ENCODE measurements at places on chromosomes 5 and 9.
A peak's percentile ranks its signal among the peaks of the same experiment; 100 is the strongest.

DNA sequence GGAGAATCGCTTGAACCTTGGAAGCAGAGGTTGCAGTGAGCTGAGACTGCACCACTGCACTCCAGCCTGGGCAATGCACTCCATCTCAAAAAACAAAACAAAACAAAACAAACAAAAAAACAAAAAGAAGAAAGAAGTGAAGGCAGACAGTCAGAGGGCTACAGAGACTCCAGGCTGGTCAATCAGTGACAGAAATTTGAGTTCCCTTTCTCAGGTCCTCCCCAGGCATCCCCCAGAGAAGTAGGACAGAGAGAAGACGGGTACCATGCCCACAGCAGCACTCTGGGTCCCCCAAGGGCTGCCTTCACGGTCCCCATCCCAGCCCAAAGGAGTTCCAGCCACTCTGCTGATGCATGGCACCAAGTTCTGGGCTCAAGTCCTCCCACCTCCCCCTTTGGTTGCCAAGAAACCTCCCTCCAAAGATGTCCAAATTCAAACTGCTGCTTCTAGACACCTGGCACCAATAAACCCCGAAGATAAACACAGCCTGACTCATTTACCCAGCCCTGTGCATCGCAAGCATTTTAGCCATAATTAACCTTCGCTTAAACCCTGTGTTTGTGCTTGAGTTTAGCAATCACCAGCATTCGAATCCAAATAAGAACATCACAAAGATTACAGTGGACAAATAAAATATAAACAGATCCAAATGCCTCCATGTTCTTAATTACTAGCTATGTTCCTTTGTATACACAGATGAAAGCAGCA is 24.0 kb downstream of the SEMA4D start:
- DNase-seq: no peak

DNA sequence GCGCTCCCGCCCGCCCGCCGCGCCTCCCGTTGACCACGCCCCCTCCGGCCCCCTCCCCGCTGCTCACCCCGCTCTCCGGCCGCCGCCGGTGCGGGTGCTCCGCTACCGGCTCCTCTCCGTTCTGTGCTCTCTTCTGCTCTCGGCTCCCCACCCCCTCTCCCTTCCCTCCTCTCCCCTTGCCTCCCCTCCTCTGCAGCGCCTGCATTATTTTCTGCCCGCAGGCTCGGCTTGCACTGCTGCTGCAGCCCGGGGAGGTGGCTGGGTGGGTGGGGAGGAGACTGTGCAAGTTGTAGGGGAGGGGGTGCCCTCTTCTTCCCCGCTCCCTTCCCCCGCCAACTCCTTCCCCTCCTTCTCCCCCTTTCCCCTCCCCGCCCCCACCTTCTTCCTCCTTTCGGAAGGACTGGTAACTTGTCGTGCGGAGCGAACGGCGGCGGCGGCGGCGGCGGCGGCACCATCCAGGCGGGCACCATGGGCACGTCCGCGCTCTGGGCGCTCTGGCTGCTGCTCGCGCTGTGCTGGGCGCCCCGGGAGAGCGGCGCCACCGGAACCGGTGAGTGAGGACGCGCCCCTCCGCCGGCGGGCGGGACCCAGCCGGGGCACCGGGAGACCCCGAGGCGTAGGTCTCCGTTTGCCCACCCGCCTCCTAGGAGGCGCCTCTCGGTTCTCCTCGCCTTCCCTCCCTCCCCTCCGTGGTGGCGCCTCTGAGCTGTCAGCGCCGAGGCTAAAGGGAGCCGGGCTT is at the start of gene VLDLR:
Gene VLDLR, plus strand, starts transcription at position 66 of the 739 bp plus-strand sequence. Its CDS starts 403 bp downstream, at position 469.
- peak; percentile 74 for DNase-seq

- DNase-seq: no peak
These were observed 22.1 kb upstream of the MARCHF6 start for GRCh38 chr5:10331341-10331796.

DNA sequence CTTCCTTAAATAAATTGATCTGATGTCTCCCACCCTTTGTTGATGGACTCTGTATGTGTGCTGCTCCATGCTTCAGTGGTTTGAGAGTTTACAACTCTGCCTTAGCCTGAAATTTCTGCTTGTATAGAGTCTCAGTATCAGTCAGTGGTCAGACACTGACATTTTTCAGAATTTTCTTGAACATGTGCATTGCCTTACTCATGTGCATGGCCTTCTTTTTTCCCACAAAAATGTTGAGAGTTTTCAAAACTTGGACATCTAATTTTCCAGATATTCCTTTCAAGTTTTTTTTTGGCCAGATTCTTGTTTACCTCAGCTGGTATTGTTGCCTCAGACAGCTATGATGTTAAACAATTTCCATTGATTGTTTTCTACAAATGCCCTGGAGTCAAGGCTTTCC is 427.1 kb upstream of the CHD1 start:
- no peak for DNase-seq

GRCh38 chr9:104069288-104069687 is 24.8 kb upstream of the SMC2 start:
- DNase-seq: no peak

- no peak for DNase-seq
These were observed 3.0 kb upstream of the HRCT1 start for GRCh38 chr9:35903049-35903448.

DNA sequence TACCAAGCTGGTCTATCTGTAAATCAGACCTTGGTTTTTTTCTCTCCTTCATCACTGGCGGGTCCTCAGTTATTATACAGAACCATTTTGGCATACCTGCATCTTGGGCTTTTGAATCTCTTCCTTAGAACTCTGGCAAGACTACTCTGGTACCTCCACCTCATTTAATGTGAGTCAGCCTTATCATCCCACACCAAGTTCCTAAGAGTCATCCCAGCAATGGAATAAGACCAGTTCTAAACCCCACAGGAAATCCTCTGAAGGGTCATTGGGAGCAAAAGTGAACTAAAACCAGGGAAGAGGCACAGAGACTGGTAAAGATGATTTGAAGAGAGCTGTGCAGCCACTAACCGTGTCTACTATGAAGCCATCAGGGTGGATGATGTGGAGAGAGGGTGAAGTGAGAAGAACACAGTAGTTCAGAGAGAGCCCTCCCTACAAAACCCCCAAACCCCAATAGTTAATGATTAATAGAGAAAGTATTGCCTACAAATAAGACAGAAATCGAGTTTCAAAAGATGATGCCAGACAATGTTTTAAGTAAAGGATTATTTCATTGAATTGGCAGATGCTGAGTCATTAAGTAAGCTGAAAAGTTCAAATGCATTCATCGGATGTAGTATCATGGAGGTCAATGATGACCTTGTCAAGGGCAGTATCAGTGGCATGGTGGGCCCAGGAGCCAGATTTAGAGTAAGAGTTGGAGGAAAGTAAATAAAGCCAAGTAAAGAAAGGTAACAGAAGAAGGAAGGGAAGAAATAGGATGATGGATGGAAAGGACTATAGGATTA is 85.4 kb downstream of the PCSK1 start:
- no peak for DNase-seq

DNA sequence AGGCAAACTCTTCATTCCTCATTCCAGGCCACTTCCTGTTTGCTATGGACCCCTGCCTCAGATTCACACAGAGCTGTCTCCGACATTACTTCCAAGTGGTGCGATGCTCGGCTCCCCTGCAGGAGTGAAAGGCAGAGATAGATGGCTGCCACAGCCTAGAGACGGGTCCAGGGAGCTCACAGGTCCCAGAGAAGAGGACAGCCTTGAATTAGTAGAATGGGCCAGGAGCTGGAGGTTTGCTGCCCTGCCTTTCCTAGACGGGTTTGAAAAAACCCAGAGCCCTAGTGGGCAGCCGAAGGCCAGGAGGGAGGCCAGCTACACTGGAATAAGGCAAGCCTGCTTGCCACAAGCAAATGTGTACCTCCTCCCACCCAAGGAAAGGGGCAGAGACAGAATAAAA is 1.8 kb downstream of the ANKRD34B start:
- no peak for DNase-seq

DNA sequence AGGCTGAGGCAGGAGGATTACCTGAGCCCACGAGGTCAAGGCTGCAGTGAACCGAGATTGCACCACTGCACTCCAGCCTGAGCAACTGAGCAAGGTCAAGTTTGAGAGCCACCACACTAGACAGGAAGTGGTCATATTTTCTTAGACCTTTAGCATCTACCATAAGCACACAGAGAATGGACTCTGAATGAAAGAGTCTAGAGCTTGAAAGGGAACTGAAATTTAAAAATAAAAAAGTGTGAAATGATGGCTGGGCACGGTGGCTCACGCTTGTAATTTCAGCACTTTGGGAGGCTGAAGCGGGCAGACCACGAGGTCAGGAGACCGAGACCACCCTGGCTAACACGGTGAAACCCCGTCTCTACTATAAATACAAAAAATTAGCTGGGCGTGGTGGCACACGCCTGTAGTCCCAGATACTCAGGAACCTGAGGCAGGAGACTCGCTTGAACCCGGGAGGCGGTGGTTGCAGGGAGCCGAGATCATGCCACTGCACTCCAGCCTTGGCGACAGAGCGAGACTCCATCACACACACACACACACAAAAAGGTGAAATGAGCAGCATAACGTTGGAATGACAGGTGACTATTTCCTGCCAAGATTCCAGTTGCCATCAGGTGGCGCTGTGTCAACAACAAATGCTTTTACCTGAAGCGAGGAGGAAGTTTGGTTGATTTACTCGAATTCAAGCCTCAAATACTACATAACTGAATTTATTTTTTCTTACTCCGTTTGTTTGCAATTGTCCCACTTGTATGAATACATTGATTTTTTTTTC is 21.3 kb upstream of the AK3 start:
- DNase-seq: peak; percentile 63

- DNase-seq: peak; percentile 87
These were observed 289.5 kb downstream of the DOCK8 start for GRCh38 chr9:503881-504852.

DNA sequence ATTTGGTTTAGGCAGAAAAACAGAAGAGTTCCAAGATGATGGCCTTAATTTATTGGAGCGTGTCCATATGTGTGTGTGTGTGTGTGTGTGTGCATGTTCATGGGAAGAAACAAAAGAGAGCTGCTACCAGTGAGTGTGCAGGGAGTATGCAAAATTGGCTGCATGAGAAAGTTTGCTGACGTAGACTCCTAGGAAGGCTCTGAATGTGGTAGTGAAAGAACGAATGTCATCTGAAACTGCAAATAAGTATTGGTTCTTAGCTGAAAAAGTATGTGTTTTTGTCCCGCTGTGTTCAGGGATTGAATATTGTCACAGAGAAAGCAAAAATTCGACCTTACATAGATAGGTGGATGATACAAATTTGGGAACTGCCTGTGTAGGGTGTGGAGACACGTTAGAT is 542.6 kb upstream of the COX7C start:
- DNase-seq: no peak

GRCh38 chr5:10323588-10324488 is 16.1 kb upstream of the CMBL start:
- DNase-seq: no peak

GRCh38 chr5:169856571-169856970 is 123.7 kb downstream of the INSYN2B start:
- no peak for DNase-seq

- no peak for DNase-seq
These were observed 373.4 kb upstream of the CTNND2 start for GRCh38 chr5:12277504-12278192.

- no peak for DNase-seq
These were observed 32.9 kb upstream of the DTWD2 start for GRCh38 chr5:119021149-119021732.

- DNase-seq: no peak
These were observed 4.2 kb downstream of the AK1 start for GRCh38 chr9:127873223-127873691.

DNA sequence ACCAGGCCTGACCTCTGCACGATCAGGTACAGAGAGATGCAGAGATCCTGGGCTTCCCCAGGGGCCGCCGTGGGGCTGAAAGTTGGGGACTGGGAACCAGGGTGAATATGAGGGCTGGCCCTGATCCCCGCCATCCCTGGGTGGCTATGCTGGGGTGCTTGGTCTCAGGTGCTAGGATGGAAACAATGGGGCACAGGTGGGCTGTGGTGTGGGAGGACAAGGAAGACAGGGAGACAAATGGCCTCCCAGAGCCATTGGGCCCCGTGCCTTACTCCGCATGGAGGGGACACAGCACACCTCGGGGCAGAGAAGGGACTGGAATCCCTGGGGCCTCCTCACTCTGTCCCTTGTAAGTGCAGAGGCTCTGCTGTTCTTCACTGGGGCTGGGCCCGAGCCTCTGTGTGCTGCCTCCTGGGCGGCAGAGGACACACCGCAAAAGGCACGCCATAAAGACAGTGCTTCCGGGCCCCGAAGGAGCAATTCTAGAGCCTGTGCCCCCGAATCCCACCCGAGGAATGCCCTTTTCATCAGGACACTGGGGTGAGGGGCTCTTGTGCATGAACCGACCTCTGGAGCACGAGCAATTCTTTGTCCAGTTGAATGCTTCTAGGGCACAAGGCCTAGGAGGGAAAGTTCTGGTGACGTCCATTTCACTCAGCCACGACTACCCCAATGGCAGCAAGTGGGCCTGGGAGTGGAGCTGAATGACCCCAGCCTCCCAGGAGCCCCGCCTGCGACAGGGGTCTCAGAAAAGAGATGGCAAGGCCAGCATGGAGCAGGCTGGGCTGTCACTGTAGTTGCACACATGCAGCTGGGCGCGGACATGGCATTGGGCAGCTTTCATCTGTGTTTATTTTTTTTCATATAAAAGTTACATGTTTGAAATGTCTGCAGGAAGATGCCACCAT is 30.9 kb downstream of the PRRT1B start:
- no peak for DNase-seq

- no peak for DNase-seq
These were observed 7.1 kb downstream of the BRD9 start for GRCh38 chr5:885529-885928.

DNA sequence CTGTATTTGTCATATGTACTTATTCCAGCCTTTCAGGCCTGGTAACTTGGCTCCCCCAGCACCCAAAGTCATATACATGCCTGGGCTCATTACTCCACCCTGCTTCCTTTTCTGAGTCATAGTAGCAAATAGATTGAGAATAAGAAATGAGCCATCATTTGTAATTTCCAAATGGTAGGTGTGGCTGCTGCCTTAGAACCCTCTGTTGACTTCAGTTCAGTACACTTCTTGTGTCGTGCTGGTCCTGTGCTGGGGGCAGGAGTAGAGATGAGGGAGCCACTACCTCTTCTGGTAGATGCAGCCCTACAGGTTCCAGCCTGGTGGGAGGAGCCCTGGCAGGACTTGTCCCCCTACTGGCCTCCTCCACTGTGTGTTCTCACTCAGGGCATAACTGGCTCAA is 11.1 kb downstream of the GM2A start:
- DNase-seq: no peak

DNA sequence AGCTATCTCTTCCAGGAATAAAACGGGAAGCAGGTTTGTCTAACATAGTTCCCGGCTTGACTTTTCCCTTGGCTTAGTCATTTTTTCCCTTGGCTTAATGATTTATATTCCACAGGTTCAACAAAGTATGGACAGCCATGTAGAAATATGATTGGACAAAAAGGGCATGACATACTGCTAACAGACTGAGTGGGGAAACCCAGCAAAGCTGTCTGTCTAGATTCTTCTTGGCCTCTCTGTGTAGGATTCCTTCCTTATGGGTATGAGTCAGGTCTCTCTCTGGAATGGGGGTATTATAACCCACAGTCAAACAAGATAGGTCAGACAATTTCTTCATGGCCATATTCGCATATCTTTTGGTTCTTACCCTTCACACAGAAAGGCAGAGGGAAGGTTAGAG is 5.7 kb upstream of the MTAP start:
- DNase-seq: no peak
